ENCODE measurements at places on chromosomes 7 and 10.

- no peak for DNase-seq
These were observed 308.4 kb downstream of the ZNF248 start for GRCh38 chr10:37549054-37549453.

DNA sequence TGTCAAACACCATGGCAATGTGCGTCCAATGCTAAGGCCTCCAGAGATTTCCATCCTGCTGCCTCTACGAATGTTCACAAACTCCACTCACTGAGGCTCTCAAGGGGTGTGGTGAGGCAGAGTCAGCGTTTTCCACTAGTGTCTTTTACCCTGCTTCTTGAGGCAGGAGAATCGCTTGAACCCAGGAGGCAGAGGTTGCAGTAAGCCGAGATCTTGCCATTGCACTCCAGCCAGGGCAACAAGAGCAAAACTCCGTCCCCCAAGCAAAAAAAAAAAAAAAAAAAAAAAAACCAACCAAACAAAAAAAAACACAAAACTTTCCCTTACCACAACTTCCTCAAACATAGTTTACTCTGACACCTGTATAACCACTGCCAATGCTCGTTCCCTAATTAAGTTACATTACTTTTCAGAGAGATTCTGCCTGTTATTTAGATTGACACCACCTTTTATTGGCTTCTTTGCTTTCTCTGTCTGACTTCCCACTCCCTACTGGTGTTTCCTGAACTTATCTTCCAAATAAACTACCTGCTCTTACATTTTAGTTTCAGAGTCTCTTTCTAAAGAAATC, 102.1 kb upstream of the ZNF746 start:
- DNase-seq, result no peak

DNA sequence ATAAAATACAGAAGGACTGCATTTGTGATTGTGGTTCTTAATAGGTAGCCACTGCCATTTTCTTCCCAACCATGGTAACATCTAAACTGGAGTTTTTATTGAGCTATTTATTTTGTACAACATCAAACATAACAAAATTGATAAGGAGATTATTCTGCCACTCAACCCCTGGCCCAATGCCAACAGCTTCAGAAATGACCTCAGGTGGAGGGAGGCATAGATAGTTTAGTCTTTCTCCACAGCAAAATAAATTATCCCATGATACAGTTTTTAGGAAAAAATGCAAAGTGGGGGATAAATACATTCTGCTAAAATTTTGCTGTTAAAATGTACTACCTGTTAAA, 57.6 kb downstream of the LRRTM3 start:
- DNase-seq, result no peak

DNA sequence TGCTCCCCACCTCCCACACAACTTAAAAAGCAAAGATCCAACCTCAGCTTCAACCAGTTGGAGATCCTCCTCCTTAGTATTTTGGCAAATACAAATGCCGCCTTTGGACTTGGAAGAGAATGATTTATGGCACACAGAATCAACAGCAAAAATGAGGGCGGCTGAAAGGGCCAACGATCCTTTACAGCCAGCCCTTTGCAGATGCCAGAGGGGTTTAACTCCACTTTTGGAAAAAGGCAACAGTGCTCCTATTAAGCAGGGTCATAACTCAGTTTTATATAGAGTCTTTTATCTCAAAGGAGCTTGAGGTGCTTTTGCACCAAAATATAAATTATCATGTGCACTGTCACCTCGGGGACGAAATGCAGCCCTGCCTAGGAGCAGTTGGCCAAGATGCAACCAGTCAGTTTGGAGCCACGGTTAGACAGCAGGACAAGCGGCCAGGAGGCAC, 56.7 kb upstream of the JCAD start:
- no peak for DNase-seq

GRCh38 chr10:22962817-22963216, 35.0 kb downstream of the ARMC3 start:
- DNase-seq, result no peak

- DNase-seq, result no peak
These were observed 199.6 kb upstream of the HDAC9 start for GRCh38 chr7:18295781-18296423.

DNA sequence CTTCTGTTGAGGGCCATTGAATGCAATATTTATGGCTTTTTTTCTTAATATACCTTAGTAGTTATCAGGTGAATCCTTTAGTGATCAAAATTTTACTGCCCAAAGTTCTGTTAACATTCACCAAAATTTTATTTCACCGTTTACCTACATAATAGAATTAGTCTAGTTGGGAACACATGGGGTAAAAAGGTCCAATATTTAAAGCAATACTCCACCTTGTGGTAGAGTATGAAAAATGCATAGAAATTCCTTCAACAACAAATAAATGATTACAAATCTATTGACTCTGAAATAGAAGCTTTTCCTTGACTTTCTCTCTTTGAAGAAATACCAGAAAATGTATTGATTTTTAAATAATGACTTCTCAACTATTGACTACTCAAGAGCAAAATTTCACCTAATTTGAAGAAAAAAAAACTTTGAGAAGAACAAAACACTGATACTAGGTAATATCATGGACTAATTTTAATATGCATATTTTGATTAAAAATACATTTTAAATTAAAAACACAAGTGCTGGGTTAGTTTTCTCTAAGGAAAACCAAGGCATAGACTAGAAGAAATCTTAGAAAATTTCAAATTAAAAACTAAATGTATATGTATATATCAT, 43.3 kb downstream of the POLR1F start:
- DNase-seq, result no peak

- no peak for DNase-seq
These were observed 29.4 kb upstream of the JAKMIP3 start for GRCh38 chr10:132036153-132036886.

GRCh38 chr10:128000471-128001362, 93.8 kb downstream of the PTPRE start:
- DNase-seq, result no peak

DNA sequence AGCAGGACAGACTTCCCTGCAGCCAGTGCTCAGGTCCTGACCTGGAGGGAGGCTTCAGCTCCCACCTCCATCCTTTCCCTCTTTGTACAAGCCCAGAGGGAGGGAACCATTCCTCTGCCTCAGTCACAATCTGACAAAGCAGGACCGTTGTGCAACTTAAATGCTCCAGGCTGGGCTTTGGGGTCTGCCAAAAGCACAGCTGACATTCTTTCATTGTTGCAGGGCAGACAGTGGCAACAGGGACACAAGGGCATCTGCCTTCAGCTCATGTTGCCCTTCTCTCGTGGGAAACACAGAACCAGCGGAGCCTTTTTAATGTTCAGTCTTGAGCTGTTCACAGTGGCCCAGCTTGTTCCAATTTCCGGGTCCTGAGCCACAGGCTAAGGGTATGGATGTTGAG, 155.7 kb upstream of the TNS3 start:
- DNase-seq, result no peak

DNA sequence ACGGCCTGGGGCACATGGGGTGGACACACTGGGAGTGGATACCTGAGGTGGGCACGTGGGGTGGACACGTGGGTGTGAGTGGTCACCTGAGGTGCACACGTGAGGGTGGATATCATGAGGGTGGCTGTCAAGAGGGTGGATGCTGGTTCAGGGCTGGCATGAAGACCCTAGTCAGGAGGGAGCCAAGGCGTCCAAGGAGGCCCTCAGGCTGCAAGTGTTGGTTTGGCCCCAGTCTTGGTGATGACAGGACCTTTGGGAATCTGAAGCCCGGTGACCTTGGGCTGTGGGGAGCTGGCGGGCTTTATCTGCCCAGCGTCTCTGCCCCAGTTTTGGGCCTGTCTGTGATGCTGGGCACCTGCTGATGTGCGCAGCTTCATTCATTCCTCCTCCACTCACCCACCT, 24.9 kb upstream of the PFKFB3 start:
- DNase-seq, result no peak

- DNase-seq, result no peak
These were observed 164.2 kb upstream of the EEPD1 start for GRCh38 chr7:35988818-35989217.

- no peak for DNase-seq
These were observed 12.9 kb downstream of the TECTB start for GRCh38 chr10:112295853-112296830.

DNA sequence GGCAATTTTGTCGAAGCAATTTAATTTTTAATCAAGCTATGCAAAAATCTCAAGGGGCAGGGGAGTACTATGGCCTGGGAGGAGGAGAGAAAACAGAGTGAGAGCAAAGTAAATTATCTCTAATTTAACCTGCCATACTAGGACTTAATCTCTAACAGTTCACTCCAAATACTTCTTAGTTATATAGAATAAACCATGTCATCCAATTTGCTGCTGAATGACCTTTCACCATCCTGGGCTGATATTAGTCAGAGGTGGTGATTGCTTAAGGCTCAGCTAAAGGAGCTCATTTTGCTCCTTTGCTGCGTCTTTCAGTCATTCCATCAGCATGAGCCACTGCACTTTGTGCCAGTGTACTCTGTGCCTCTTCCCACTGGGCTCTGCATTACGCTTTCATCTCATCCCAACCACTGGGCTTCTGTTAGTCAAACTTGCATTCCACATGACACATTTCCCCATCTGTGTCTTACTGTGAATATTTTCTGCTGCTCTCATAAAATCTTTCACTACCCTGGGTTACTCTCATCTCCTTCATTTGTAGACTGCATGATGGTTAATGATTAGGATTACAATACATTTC, 84.3 kb downstream of the CD36 start:
- no peak for DNase-seq

GRCh38 chr7:155343150-155343549, 45.5 kb downstream of the INSIG1 start:
- no peak for DNase-seq

DNA sequence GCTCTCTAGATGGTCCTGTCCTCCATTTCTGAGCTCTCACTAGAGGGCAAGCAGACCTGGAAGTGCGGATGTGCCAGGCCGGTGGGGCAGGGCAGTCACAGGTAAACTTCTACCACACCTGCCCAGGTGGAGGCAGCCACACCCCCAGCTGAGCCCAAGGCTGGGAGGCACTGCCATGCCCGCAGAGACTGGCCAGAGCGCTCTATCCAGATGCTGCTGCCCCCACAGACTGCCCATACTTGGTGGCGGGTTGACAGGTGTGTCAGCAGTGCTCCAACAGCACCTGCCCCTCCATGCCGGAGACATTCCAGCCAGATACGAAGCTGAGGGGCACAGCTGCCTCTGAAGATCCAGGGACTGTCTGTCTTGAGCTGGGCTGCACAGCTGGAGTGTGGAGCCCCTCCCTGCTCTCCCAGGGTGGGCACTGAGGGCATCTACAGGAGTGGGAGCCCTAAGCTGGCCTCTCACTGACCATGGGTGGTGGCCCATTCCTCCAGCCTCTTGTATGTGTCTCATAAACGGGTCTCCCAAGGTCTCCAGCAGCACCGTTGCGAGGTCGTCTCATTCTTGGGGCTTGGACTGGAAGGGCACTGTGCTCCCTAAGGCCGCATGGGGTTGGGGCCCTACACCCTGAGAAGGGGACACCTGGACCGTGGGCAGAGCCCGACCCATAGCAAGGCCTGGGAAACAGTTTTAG, 38.2 kb upstream of the PPIF start:
- DNase-seq, result no peak

- no peak for DNase-seq
These were observed 20.5 kb upstream of the RASGEF1A start for GRCh38 chr10:43287056-43288007.

GRCh38 chr10:71255808-71256660, 43.7 kb downstream of the UNC5B start:
- DNase-seq, result no peak

DNA sequence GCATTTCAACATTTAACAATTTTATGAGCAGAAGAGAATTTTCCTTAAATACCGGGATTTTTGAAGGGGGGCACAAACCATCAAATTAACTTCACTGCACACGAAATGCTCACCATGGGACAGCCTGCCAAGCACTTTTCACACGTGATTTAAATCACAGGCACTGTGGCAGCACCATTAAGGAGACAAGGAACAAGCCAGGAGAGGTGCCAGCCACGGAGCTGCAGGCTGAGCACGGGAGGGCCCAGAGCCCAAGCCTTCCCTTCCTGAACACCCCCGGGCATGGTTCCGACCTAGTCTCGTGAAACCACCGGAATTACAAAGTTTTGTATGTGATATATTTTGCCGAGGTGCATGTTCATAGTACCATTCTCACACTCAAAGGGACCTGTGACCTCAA, 13.4 kb downstream of the PITRM1 start:
- DNase-seq, result no peak

DNA sequence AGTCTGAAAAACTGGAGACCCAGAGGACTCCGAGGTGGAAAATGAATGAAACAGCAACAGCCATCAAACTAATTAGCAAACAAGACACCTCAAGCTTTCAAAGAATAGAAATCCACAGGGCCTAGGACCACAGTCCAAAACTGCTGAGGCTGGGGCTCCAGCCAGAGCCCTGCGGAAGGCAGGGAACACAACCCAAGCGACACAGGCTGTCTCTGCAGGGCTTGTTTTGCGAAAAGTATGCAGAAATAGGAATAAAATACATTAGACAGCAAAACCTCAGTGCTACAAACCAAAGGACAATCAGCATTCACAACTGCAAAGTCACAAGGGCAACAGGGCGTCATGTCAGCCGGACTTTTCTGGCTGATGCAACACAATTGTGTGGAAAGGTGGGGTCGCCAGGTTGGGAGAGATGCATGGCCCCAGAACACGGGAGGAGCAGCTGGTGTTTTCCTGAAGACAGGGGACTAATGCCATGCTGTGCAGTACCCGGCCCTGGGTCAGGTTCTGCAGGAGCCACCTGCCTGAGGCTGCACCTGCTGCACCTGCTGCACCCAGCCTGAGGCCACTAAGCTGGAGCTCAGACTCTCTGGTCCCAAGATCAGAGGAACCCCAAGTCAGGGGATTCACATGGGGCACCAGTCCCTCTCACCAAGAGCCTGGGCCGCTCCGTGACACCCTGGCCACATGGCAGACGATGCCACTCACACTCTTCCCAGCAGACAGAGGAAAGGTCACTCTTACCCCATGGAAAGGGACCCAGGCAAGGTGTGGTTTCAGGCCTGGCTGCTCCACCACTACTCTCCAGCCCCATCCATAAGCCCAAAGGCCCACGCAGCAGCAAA, 74.2 kb downstream of the MAD1L1 start:
- DNase-seq, result no peak

GRCh38 chr10:119859420-119860258, 13.0 kb downstream of the MCMBP start:
- DNase-seq, result no peak

DNA sequence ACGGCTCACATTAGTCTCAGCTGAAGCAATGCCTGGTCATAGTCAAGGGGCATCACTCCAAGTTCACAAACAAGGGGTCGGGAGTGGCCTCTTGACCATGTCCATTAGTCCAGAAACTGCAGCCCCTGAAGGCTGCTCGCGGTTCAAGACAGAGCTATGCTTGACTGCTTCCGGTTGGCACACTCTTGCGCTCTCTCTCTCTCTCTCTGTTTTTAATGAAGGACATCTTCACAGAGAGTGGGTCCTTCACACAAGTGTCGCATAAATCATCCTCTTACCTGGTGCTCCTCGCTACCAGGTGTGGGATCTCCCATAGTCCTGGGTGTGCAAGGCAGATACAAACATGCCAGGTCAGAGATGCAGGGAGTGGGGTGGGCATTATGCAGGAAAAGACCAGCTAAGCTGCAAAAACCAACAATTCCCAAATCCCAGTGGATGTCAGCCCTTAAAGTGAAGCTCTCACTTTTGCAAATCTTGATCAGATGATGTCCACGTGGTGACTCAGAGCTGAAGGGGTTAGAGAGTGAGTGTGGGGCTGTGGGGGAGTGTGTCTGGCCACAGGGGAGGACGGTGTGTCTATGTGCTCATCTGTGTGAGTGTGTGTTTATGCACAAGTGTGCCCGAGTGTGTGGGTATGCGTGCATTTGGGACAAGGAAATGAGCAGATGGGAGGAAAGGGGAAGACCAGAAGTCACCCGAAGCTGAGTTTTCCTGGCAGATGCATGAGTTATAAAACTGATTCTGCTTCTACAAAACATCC, 83.7 kb upstream of the PPP2R2D start:
- no peak for DNase-seq

GRCh38 chr10:119737823-119738222, 12.0 kb downstream of the INPP5F start:
- no peak for DNase-seq

All from stimulated activated CD8-positive, alpha-beta memory T cell treated with anti-CD3 and anti-CD28 coated beads, Interleukin-2, amount 100 ng/mL, for 1 hour (primary cell).